ENCODE measurements at places on chromosomes 13 and 19.

DNA sequence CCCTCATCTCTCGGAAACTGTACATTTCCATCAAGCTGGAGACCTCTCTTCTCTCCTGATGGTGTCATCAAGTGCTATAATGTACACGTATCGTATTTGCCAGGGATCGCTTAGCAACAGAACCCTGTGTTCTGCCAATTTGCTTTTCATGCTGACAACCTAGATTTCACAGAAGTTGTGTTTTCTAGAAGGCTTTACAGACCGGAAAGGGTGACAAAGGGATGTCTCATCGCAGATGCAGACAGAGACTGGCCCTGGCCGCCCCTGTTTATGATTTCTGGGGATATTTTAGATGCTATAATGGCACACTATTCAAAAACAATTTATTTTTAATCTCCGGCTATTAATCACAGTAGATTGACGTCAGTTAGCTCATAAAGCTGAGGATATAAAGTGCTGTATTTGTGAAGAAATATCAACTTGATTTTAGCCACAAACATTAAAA is 291.4 kb downstream of the IRS2 start:
- DNase-seq, result peak; percentile 52

DNA sequence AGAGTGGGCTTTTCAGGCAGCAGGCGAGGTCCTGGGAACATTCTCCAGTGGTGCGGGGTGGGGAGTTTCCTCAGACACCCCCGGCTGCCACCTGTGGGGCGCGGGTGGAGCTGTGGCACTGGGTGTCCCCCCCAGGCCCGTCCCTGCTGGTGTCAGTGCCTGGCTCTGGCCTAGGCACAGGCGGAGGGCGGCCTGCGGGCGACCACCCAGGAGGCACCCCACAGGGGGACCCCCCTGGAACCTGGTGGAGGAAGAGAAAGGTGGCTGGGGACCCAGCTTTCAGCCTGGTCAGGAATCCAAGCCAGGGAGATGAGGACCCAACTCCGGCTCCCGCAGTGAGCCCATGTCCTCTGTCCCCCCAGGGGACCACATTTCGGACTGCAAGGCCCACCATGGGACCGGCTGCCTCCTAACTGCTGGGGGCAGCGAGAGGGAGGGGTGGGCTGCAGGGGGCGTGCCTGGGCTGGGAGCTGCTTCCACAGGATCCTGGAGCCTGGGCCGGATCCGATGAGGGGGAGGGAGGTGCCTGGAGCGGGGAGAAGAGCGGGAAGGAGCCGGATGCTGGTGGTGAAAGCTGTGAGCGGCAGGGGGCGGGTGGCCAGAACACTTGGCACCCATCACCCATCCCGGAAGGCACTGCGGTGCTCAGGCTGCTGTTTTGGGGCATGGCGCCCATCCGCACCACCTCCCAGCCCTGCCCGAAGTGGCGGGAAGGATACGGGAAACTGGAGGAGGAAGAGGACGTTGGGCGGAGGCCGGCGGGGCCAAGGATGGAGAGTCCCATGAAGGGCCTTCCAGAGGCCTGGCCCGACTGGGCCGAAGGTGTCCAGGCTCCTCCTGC is 5.5 kb upstream of the CTXN1 start:
- DNase-seq, result no peak

DNA sequence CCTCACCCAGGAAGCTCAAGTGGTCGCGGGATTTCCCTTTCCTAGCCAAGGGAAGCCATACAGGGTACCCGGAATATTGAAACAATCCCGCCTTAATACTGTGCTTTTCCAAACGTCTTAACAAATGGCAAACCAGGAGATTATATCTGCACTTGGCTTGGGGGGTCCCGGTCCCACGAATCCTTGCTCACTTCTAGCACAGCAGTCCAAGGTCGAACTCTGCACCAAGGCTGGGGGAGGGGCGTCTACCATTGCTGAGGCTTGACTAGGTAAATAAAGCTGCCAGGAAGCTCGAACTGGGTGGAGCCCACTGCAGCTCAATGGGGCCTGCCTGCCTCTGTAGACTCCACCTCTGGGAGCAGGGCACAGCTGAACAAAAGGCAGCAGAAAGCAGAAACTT is 1644.8 kb downstream of the PCDH9 start:
- DNase-seq, result no peak

DNA sequence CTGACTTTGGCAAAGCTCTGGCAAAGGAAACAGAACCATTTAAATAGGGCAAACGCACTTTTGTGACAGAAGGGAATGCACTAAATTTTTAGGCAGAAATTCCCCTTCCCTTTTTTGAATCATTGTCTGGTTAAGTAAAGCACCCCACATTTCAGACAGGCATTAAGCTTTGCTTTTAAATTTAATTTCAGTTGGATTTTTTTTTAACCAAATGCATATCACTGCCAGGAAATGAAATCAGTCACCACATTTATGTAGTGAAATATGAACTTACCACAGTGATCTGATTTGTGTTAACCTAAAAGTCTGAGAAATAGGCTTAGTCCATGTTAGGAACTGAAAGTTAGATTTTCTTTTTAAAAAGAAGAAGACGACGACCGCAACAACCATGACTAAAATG is 10.8 kb downstream of the GPR183 start:
- DNase-seq, result no peak

DNA sequence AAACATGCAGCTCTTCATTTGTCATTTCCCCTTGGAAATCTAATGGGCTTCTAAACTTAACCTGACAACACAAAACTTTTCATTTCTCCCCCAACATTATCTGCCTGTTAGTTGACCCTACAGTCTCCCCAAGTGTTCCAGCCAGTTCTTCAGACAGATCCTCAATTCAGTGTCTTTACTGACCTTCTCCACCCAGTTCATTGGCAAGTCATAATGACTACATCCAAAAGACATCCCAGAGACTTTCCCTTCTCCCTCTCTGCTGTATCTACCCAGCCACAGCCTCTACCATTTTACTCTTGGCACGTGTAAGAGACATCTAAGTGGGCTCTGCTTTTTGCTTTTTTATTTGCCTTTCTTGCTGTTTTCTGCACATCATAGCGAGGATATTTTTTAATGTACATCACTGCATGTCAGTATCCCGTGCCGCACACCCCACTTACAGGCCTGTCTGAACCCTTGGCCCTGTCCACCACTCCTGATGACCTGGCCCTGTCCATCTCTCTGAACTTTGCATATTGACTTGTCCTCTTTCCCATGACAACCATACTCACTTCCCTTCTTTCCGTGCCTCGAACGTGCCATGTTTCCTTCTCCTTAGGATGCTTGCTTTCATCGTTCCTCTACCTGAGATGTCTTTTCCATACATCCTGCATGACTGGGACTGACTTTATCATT is 391.9 kb downstream of the IRS2 start:
- no peak for DNase-seq

- no peak for DNase-seq
These were observed 361.9 kb upstream of the GPC6 start for GRCh38 chr13:92864584-92865284.

DNA sequence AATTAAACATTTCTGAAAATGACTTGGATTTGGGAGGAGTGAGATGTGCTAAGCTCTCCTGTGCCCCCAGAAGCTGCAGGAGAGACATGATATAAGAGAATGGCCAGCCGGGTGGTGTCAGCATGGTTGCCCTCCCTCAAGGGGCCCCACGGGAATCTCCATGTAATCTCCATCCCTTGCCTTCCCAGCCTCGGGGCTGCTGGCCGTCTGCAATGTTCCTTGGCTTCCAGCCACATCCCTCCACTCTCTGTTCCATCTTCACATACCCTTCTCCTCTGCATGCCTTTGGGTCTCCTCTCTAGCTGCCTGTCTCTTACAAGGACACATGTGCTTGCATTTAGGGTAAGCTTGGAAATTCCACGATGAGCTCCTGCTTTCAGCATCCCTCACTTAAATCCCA is 172.0 kb downstream of the TSHZ3 start:
- no peak for DNase-seq

DNA sequence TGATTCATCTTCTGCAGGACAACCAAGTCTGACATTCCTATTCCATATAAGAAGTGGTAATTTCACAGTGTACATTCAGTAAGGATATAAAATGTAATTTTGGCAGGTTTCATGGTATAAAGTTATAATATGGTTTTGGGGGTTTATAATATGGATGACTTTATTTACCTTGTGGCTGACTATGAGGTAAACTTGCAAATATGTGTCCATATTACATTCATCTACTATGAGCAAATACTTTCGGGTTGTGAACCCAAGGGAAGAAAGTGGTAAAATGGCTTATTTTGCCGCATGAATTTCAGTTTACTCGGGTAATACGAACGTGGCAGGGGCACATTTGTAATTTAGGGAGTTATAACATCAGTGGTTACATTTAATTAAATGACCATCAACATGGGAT is 86.7 kb upstream of the TNFSF11 start:
- DNase-seq, result no peak

DNA sequence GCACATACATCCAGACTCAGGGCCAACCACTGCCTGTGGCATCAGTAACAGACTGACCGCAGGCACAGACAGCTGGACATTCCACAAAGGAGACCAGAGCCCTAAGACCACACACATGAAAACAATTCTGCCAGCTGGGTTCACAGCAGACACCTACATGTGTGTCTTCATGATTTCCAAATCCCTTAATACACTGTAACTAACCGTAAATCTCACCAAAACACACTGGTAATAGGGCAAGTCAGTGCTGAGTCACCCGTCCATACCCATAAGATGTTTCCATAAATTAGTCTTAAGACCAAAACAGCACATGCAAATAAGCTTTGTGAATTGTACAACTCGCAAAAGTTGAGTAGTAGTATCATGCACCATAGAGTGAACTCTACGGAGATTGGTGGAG is 65.4 kb downstream of the TUBGCP3 start:
- no peak for DNase-seq

GRCh38 chr13:49499889-49500660 is 4.3 kb downstream of the PHF11 start:
- DNase-seq, result no peak

- DNase-seq, result no peak
These were observed 48.6 kb downstream of the LHFPL6 start for GRCh38 chr13:39554371-39554770.

DNA sequence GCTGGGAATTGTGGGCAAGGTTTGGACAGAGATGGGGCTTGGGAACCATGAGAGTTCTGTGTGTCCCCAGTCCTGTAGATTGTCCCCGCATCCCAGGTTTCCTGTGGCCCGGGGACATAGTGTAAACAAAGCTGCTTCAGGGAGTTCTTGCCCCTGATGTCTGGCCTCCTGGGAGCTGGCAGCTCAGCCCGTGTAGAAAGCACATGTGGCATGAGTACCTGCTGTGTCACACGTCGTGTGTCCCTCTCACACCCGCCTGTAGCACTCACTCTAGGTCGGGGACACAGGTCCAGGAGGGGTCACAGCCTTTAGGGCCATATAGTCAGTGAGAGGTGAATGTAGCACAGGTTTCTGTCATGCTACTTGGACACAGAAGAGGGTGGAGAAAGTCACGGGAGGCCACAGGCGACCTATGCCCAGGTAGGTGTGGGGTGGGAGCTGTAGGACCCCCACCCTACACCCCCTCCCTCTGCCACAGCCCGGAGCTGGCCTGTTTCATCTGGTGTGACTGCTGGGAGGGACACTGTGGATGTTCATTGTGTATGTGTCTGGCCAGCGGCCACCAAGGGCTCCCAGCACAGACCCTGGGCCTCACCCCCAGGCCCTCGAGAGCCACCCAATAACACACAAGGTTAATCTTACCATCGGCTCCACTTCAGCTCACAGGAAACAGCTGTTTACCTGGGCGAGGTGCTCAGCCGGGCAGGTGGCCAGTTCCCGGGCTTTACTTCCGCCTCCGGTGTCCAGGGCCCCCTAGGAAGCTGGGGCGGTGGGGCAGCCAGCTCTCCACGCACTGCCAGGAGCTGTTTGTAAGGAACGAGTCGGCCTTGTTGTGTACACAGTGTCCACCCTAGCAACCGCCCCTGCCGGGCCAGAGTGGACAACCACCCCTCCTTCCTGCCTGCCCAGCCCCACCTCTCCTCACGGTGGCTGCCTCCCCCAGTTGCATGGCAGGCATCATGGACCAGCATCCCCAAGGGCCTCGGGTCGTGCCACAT is 49.7 kb downstream of the COMP start:
- DNase-seq, result peak; percentile 86

DNA sequence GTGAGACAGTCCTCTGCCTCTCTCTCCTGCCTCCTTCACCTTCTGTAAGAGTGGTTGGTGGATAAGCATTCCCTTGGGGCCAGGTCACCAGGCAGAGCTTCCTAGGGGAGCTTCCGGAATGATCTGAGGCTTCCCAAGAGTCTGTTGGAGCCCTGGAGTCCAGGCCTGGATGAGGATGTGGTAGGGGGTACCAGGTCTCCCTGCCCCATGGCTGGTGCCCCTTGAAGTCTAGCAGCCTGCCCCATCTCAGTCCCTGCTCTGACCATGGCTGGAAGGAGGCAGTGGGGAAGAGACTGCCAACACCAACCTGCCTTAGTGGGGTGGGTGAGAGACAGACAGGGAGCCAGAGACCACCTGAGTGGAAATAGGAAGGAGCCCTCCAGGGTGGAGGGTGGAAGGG is 1316.9 kb downstream of the UQCRFS1 start:
- no peak for DNase-seq

GRCh38 chr13:81171065-81171647 is 830.2 kb upstream of the SPRY2 start:
- DNase-seq, result no peak

- DNase-seq, result no peak
These were observed 17.8 kb downstream of the PROZ start for GRCh38 chr13:113176280-113176679.

DNA sequence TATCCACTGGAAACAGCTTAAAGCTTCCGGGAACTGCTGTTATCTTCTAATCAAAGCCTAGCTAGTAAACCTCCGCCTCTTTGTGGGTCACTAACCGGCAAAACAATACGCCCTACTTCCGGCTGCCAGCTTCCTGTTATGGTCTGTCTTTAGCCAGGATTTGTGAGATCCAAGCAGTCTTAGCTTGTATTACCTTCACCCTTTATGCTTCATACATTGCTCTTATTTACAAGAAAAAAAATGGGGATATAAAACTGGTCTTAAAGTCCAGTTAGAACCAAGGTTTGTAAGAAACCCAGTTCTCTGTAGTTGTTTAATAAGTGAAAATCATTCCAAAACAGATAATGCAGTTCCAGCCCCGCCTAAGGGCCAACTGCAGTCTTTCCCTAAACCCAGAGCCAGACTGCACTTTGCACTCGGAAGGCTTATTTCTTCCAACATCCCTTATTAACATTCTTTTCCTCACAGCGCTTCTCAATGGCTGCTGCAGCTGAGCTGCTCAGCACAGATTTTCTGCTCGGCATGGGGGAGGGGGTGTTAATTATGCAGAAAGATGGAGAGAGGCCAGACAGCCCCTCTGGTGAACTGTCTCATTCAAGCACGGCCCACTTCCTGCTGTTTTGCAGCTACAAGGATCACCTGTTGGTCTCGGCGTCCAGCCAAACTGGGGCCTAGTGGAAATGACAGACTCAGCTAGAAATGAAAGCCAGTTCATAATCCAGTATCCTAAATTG is 368.4 kb downstream of the KLF12 start:
- no peak for DNase-seq

- peak; percentile 57 for DNase-seq
These were observed 8.6 kb upstream of the TYK2 start for GRCh38 chr19:10388957-10389356.

All from LNCaP clone FGC (cell line).